ENCODE measurements at places on chromosomes 5 and 9.

DNA sequence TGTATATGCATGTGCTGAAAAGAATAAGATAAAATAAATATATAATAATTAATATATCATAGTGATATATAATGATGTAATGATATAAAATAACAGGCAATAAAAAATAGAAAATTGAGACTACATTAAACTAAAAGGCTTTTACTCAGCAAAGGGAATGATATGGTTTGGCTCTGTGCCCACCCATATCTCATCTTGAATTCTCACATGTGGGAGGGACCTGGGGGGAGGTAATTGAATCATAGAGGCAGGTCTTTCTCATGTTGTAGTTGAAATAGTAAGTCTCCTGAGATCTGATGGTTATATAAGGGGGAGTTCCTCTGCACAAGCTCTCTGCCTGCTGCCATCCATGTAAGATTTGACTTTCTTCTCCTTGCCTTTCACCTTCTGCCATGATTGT lies 1550.9 kb upstream of the CDH6 start:
- DNase-seq: peak; percentile 7

DNA sequence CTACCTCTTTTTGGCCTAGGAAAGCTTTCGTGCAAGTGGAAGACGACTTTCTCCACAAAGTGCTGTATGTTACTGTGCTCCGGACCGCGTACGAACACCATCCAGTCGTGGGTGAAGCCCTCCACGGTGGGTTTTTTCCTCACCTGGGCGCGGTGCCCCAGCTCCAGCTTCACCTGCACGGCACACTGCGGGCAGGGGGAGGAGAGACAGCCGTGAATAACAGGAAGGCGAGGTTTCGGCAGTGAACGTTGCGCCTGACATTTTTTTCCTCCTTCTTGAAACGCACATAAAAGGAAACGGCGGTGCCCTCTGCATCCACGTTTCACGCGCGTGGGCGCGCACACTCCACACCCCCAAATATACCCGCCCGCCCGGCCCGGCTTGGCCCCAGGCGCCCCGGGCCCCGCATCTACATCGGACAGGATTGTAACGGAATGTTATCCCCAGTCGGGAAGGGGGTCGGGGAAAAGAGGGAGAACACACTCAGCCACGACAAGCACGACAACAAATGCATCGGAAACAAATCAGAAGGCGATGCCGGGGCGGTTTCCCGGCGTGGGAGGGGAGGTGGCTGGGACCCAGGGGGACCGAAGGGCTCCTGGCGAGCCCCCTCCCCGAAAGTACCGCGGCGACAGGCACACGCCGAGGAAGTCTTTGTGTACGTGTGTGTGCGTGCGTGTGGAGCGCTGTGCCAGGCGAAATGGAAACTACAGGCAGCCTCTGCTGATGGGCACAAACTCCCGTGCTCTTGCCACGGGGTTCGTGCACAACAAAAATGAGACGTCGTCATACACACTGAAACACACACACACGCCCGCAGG lies 1.4 kb downstream of the MLLT3 start:
- DNase-seq: no peak

DNA sequence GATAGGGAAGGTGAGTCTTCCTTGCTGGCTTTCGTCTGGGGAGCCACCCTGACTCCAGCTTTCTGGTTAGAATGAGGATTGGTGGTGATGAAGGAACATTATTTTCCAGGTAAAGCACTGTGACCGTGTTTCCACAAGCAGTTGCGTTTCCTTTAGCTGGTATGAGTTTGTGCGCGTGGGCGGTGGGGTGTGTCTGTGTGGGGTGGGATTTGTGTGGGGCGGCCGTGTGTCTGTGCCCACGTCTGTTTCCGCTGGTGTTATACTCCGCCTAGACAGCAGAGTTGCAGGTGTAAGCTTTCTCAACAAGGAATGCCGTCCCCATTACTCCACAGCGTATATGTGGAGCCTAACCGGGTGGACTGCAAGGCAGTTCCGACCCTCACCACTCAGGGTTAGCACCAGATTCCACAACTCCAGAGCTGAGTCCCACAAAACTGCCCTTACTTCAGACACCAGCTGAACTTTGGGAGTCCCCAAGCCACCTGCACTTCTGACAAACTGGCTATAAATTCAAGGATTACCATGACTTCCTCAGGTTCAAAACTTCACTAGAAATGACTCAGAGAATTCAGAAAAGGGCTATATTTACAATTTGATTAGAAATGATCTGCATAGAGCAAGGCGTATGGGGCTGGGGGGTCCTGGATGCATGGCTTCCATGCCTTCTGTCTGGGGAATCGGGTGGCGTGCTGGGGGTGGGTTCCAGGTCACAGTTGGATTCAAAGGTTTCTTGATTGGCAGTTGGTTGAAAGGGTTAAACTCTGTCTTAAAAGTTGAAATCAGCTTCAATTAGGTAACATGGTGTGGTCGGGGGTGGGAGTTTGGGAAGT lies 29.8 kb downstream of the PROP1 start:
- DNase-seq: no peak

DNA sequence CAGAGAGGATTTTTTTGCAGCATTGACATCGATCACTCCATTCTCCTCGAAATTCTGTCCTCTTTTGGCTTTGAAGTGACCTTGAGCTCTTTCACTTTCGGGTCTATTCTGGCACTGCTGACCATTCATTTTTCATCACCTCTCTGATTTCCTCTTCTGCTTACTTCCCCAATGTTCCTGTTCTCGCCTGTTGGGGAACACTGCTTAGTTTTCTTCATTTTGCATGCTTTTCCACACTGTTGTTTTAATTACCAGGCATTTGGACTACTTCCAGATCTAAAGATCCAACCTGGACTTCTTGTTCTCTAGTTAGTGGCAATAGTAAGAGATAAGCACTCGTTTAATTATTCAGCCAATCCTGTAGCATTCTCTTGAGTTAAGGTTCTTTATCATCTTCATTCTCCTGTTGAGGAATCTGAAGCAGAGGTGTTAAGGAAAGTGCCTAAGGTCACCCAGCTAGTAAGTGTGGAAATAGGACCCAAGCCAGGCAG lies 53.4 kb downstream of the MAN2A1 start:
- DNase-seq: no peak

DNA sequence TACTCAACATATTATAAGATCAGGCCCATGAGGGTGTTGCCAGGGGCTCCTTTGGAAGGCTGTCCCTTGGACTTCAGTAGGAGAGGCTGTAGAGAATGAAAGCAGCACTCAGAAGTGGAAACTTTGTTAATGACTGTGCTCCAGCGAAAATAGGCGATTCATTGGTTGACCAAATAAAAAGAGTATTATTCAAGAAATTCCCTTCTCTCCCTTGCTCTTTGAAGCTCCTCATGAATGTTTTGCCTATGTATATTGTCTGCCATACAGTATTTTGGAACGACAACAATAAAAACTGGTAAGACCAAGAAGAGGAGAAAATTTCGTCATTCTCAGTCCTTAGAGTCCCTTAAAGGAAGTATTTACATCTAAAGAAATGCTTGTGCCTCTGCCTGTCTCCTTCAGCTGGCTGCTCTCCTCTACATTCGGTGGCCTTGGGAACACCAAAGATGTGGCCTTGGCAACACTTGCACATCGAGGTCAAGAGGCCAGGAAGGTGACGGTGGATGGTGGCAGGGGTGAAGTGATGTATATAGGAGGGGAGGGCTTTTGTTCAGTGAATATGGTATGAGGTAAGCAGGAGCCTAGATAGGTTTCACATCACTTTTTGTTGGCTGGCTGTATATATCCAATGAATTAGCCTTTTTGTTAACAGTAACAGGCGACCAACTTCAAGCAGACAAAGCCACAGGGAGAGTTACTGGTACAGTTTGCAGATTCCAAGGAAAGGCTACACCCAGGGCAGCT lies 95.0 kb upstream of the ACTBL2 start:
- DNase-seq: no peak

GRCh38 chr9:38172586-38172985 lies 103.6 kb upstream of the SHB start:
- no peak for DNase-seq

GRCh38 chr9:26775391-26775790 lies 117.2 kb downstream of the CAAP1 start:
- no peak for DNase-seq

DNA sequence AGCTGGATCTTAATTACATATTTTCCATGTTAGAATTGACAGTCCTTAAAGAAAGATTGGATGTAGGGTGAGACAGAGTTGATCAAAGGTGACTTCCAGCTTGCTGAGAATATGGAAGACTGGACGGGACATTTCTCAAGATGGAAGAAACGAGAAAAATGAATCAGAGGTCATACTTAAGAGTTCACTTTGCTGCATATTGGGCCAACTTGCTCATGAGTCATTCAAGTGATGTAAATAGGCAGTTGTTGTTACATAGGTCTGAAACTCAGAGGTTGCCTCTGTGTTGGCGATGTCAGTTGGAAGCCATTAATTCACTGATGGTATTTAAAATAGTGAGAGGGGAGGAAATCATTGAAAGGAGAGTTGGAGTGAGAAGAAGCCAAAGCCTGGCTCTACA lies 132.8 kb downstream of the CD180 start:
- peak; percentile 48 for DNase-seq

DNA sequence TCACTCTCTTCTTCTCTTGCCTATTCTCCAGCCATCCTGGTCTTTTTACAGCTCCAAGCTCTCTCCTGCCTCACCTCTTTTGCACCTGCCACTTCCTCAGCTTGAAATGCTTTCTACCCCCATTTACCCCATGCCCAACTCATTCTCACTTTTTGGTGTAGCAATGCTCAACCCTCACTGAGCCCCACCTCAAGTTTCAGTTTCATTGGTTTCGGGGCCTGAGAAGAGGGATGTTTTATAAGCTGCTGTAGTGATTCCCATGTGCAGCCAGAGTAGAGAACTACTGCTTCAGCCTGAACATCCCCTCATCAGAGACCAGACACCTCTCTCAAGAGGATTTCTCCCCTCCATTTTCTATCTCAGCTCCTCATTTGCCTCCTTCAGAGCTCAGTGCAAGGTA lies 45.2 kb upstream of the FYB1 start:
- DNase-seq: no peak

GRCh38 chr9:15299374-15299939 lies 7.6 kb downstream of the TTC39B start:
- no peak for DNase-seq

DNA sequence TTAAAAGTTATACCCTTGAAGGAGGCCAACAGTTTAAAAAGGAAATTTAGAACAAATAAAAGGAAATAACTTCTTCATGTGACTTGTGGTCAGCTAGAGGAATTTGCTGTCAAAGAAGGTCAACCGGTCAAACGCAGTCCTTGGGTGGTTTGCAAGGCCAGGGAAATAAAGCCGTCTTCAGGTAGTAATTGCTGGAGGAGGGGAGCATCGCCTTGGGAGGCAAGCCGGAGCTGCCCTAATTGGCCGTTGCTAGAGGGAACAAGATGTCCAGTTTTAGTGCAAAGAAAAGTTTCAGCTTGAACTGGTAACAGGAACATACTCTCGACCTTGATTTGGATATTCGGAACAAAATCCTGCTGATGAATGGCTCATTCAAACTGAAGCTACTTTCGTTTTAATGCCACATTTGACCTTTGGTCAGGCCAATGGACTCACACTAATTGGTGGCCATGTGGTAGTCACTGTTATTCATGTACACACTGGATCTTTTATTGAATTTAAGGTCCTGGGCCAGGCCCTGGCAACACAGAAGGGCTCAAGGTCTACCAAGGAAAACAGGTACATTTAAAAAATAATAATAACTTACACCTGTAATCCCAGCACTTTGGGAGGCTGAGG lies 47.0 kb upstream of the MYO10 start:
- no peak for DNase-seq

GRCh38 chr5:158756871-158757270 lies 342.8 kb downstream of the EBF1 start:
- no peak for DNase-seq

DNA sequence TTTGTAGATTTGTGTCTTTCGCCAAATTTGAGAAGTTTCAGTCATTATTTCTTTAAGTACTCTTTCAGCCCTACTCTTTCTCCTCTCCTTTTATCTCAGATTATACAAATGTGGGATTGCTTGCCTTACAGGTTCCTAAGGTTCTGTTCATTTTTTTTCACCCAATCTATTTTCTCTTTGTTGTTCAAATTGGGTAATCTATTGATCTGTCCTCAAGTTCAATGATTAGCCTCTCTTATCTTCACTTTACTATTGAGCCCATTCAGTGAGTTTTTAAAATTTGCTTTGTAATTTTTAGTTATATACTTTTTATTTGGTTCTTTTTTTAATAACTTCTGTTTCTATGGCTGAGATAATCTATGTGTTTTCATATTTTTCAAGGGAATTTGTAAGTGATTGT lies 282.1 kb downstream of the FER start:
- DNase-seq: no peak

GRCh38 chr5:105392710-105393149 lies 1830.1 kb upstream of the NUDT12 start:
- no peak for DNase-seq

- peak; percentile 78 for DNase-seq
Measured at GRCh38 chr5:143037071-143037470, 266.9 kb downstream of the ARHGAP26 start.

DNA sequence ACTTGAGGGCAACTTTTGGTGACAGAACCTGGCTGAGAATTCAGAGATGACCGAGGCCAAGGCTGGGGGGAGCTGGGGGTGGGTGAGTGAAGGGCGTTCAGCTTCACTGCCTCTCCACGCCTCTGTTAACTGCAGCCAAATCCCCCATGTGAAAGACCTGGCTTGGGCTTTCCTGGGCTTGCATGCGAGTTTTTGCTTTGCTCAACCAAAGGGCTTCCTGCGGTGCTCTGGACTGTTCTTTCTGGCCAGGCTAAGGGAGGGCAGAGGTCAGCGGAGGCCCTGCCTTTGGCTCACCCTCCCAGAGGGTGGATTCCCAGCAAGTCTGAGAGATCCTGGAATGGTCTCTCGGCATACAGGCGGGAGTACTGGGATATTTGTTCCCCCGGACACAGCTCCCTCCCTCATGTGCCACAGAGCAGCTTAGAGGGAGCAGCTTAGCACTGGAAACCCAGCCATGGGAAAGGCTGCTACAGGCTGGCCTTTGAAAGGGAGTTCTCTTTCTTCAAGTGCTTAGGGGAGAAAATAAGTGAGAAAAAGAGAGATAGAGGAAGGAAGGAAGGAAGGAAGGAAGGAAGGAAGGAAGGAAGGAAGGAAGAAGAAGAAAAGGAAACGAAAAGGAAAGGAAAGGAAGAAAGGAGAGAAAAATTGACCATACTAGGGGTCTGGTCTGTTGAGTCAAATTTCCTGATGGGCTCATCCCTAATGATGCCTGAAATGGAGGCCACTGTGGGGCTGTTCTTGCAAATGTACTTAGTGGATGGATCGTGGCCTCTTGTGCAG lies 158.8 kb downstream of the FGF18 start:
- no peak for DNase-seq

- peak; percentile 61 for DNase-seq
Measured at GRCh38 chr9:15136646-15137045, 170.4 kb downstream of the TTC39B start.

DNA sequence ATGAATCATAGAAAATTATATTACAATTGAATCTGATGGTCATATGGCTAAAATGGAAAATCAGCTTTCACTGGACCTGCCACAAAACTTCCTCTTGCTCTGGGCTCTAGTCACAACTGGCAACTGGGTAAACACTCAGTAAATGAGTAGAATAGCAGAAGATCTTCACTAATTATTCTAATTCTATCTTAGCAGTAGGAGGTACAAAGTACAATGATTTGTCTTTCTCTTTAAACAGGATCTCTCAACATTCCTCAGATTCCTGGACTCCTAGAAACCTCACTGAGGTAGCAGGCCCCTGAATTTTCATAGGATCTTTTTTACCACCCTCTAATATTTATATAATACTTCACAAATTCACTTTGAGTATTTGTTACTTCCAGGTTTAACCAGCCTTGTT lies 239.9 kb upstream of the SMARCA2 start:
- no peak for DNase-seq

- no peak for DNase-seq
Measured at GRCh38 chr5:132420706-132421272, 51.3 kb downstream of the SLC22A5 start.

- DNase-seq: no peak
Measured at GRCh38 chr5:149271716-149272563, at the start of gene AFAP1L1. AFAP1L1 (plus strand) TSS chr5:149271859; CDS start chr5:149271969, 110 bp downstream.

Data from HT1080 (cell line).